T47D (cell line): ENCODE measurements at places on chromosomes 2 and 18.

- no peak for DNase-seq
These were observed 48.9 kb upstream of the LYPD6 start for GRCh38 chr2:149281441-149281840.

GRCh38 chr18:43506935-43507334 lies 229.6 kb upstream of the SYT4 start:
- DNase-seq: no peak

- DNase-seq: no peak
These were observed 220.5 kb downstream of the PIEZO2 start for GRCh38 chr18:10928772-10929373.

DNA sequence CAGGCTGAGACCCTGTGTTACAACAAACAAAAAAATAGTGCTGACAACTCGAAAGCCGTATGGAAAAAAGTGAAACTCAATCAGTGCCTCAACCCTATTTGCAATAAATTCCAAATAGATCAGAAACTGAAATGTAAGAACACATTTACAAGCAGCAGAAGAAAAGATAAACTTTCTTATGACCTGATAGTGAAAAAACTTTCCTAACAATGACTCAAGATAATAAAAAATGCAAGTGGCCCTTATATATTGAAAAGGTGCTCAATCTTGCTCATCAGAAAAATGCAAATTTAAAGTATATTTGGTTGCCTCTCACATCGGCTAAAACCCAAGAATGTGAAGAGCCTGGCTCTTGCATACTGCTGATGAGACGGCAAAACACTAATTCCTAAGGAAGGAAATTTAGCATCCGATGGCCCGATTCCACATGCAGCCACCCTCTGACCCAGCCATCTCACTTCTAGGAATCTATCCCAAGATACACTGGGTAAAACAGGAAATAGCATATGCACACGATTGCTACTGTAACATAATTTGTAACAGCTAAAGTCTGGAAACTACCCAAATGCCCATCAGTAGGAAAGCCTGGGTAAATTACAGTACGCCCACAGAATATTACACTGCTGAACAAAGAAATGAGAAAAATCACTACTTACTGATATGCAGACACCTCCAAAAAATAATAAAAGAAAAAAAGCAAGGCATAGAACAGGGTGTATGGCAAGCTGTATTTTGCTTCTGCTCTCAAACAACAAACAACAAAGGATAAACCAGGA lies 56.8 kb downstream of the HDLBP start:
- DNase-seq: no peak

DNA sequence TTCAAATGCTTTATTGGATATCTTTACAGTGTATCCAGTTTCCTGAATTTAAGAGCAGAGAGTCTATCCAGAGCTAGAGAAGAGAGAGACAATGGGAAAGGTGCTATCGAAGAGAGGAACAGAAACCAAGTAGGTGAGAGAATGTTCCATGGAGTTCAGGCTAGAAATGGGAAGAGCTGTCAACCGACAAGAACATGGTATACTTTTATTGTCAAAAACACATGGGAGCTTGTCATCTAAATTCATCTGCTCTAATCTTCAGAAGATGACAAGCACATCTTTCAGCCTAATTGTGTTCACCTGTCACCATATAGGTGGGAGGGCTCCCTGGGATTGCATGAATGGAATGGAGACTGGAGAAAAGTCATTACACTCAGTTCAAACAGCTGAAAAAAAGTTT lies 690.4 kb upstream of the LRATD1 start:
- DNase-seq: no peak

DNA sequence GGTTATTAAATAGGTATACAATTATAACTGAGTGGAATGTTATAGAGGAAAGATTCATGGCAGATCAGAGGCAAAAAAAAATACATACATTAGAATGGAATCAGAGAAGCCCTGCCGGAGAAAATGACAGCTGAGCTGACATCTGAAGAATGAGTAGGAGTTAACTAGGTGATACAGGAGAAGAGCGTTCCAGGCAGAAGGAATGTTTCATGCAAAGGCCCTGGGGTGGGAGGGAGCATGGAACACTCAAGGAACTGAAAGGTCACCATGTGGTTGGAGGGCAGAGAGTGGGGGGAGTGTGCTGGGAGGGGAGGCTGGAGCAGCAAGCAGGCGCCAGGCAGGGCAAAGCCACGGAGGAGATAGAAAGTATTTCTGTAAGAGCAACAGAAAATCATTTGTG lies 31.6 kb upstream of the CDK5R2 start:
- DNase-seq: no peak

DNA sequence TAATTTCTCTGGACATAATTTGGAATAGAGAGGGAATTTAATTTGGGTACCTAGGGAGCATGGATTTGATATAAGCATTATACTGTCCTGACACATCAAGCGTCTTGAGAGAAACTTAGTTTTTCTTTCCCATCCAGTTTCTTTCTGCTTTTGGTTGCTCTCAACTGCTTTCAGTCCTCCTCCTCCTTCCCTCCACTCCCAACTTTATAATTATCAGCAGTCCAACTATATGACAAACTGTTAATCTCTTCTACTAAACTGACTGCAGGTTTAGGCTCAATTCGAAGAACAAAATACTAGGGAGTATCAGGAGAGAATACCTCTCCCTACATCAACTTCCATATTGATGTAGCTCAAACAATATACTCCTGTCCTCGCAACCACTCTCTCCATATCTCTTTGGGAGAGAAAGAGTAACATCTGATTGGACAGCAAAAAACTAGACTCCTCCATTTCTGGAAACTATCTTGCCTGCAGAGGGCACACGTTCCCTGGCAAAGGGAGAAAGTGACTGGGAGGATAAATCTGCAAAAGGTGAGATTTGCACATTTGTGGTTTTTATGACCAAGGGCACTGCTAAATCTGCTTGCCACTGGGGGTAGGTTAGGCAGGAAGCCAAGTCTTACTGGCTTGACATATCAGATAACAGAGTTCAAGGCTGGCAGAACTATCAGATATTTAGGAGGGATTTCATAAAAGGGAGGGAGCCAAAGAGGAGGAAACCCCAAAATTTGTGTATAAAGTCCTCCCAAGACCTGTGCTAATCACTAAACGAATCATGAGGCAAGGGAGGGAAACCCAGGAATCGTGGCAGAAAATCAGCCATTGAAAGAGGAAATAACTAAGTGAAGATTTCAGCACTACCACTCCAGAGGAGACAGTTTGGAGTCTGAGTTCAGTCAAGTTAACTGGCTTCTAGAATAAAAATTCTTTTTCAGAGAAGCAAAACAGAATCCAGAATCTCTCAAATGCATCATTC lies 40.0 kb downstream of the ICA1L start:
- DNase-seq: peak; percentile 46

GRCh38 chr2:235829726-235830125 lies 335.9 kb downstream of the AGAP1 start:
- DNase-seq: no peak
